ENCODE measurements at places on chromosomes 12 and 14.
A peak's percentile ranks its signal among the peaks of the same experiment; 100 is the strongest.

GRCh38 chr12:124746649-124747425 lies 116.8 kb downstream of the SCARB1 start:
- DNase-seq: no peak

DNA sequence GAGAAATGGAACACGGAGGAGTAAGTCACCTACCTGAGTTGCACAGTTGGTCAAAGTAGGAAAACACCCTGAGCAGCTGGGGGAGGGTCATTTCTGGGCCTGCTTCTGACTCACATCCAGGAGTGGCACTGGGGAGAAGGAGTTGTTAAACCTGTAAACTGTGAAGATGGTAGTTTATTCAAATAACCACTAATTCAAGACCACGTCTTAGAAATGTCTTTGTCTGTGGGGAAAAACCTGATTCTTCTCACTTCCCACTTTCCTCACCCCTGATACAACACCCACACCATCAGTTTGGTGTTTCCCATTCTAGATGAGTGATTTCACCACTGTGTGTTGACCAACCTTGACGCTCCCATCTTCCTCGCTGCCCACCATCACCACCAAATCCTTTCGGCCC lies 207.1 kb downstream of the ANO4 start:
- no peak for DNase-seq

DNA sequence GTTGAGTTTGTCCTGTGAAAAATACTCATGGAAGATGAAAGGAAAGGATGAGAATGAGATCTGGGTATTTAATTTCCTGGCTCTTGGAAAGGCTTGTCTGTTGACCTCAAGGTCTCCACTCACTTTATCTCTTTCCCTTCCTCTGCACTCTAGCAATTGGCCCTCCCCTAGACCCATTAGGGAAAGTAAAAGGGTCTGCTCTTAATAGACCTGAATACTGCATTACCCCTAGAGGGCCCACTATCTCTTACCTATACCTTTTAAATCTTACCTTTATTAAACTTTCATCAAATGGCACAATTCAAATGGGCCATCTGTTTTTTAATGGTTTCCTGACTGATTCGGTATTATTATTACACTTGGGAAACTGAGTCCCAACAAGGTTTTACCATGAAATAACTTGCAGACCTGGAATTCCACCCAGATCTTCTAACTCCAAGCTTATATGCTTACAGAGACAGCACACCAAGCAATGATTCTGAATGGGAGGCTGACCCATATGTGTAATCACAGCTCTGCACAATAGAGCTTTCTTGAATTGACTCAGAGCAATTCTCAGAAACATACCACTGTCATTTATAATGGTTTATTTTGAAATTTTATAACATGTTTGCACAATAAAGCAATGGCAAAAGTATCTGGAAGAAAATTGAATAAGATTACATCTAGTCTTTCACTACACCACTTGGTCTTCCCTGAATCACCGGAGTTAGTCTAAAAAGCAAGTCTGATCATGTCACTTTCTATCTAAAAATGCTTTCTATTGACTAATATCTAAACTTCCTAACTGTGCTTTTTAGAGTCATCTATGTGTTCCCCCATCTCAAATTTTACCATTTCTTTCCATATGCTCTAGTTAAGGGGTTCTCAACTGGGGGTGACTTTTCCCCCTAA lies 618.5 kb downstream of the NRXN3 start:
- no peak for DNase-seq

- DNase-seq: no peak
These were observed 46.7 kb upstream of the EVL start for GRCh38 chr14:100018482-100018881.

- DNase-seq: peak; percentile 84
These were observed 18.9 kb upstream of the SMUG1 start for GRCh38 chr12:54207539-54208294.

GRCh38 chr14:101417434-101417833 lies 143.9 kb upstream of the DIO3 start:
- DNase-seq: no peak

- no peak for DNase-seq
These were observed 43.2 kb downstream of the SLC5A8 start for GRCh38 chr12:101166866-101167265.

DNA sequence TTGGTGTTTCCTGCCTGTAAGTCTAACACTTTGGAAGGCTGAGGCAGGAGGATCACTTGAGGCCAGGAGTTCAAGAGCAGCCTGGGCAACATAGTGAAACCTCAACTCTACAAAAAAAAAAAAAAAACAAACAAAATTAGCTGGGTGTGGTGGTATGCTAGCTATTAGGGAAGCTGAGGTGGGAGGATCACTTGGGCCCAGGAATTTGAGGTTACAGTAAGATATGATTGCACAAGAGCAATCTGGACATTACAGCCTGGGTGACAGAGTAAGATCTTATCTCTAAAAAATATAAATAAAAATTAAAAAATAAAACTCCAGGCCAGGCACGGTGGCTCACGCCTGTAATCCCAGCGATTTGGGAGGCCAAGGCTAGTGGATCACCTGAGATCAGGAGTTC lies 39.8 kb upstream of the CMKLR1 start:
- DNase-seq: no peak

DNA sequence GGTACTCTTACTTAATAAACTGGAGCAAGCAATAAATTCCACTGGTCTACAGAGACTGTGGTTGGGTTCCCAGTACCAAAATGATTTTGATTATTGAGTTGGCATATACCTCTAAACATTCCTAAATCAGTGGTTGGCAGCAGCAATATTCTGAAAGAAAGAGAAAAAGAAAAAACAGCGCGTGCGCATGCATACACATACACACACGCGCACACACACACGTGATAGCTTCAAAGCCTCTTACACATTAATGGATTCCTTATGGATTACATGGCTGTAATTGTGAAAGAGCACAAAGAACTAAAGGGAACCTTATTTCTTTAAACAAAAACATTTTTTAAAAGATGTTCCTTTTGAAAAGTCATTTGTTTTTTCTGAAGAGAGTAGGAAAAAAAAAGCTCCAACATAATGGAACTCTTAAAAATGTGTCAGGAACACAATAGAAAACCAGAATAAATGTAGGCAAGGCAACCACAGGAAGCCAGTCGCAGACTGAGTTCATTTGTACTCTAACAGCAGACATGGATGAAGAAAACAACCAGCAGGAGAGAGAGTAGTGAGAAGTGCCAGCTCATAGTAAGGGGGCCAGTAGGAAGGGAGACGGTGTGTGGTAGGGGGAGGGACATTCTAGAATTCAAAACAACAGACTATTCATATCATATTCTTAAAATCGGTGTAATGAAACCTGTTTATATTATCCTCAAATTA lies 80.0 kb downstream of the DRAM1 start:
- no peak for DNase-seq

- no peak for DNase-seq
These were observed 119.8 kb downstream of the KICS2 start for GRCh38 chr12:64102339-64102738.

DNA sequence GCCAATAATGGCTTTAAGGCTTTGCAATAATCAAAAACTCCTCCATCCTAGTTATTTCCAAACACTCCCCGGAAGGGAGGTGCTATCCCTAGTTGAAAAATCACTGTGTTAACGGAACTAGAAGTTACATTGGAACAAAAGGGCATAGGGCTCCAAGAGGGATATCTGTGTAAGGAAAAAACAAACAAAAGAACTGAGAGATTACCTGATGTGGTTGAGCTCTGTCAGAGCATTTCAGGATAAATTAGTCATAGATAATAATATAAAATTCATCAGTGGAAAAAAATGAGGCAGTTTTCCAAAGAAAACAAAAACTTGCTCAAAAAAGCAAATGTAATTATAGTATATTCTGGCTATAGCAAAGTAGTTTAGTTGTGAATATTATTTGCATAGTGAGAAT lies 27.4 kb upstream of the PAPLN start:
- DNase-seq: no peak

DNA sequence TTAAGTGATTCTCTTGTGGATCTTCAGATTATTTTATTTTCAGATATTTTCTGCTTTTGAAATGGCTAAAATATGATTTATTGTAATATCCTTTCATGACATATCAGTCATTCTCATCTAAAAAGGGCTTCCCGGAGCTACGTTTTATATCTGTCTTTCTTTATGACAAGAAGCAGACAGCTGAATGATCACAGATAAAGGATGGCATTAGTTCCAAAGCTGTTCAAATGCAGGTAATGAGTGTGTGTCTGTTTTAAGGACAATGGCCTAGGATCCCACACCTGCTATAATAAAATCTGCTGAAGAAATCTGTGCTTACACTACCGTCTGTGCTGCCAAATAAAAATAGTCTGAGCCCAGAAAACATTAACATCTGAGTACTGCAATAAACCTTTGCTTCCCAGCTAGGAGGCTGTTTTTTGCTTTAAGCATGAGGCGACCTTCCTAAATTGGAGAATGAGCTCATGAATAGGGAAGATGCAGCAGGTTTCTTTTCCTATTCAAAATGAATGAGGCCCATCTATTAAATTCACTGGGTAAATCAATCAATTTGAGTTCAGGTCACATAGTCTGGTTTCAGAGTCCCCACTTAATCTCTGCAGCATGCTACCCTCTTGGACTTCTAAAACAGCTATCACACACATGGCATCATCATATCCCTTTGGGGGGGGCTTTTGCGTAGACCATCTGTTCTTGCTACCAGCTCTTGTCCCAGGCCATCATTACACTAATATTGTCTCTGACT lies 498.5 kb downstream of the NELL2 start:
- no peak for DNase-seq

GRCh38 chr14:33165144-33165925 lies 226.7 kb downstream of the NPAS3 start:
- DNase-seq: no peak

DNA sequence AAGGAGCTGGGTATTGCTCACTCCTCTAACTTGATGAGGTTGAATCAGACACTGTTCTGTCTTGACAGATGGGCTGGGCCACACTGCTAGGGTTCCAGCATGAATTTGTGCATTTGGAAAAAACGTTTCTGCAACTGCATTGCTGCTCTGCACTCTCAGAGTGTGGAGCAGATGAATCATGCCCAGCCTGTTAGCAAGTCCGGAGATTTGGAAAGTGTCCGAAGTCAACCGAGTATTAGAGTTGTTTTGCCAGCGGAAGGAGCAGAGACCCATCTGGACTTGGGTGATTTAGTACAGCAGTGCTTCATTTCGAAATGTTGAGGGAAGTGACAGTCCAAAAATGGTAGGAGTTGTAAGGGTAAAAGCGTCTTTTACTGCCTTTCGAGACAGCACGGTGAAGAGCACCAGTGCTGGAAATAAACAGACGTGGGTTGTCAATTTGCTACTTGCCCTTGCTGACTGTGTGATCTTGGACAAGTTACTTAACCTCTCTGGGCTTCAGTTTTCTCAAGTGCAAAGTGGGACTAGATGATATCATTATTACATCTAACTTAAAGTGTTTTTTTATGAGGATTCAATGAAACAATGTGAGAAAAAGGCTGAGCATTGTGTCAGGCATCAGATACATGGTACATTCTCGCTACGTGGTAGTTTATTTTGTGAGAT lies 139.5 kb downstream of the CHST11 start:
- DNase-seq: no peak

GRCh38 chr14:69695322-69696203 lies 71.4 kb upstream of the SRSF5 start:
- DNase-seq: no peak

GRCh38 chr12:11847539-11847938 lies 198.1 kb downstream of the ETV6 start:
- no peak for DNase-seq

DNA sequence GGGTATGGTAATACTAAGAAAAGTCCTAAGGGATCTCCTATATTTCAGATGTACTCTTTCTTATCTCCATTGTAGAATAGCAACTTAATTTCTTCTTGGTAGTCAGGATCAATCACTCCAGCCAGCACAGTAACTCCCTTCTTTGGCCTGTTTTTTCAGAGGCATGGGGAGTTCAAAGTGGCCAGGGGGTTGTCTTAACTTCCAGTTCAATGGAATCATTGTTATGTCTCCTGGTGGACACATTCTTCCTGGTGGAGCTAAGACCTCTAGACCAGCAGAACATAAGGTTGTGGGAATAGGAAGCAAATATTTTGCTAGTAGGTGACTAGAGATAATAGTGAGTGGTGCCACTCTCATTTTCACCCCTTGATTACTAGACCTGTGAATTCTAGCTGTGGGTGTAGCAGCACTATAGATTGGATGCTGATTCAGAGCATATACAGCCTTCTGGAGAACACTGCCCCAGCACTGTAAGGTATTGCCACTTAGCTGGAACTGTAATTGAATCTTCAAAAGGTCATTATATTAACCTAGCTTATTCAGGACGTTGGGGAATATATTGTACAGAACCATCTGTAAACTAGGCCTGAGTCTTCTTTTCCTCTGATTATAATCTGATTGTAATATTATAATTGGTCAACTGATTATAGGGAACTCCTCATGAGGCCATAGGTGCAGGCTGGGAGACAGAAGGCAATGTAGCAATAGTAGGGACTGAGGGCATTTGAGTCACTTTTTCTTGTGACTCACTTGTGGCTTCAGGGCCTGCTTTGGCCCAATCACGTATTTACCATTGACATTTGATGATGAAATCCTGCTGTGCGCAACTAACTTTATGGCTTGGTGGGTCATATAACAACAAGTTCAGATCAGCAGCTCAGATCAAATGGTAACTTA lies 60.2 kb upstream of the ATP2B1 start:
- DNase-seq: peak; percentile 24

- no peak for DNase-seq
These were observed 22.0 kb upstream of the CDK17 start for GRCh38 chr12:96422192-96422591.

DNA sequence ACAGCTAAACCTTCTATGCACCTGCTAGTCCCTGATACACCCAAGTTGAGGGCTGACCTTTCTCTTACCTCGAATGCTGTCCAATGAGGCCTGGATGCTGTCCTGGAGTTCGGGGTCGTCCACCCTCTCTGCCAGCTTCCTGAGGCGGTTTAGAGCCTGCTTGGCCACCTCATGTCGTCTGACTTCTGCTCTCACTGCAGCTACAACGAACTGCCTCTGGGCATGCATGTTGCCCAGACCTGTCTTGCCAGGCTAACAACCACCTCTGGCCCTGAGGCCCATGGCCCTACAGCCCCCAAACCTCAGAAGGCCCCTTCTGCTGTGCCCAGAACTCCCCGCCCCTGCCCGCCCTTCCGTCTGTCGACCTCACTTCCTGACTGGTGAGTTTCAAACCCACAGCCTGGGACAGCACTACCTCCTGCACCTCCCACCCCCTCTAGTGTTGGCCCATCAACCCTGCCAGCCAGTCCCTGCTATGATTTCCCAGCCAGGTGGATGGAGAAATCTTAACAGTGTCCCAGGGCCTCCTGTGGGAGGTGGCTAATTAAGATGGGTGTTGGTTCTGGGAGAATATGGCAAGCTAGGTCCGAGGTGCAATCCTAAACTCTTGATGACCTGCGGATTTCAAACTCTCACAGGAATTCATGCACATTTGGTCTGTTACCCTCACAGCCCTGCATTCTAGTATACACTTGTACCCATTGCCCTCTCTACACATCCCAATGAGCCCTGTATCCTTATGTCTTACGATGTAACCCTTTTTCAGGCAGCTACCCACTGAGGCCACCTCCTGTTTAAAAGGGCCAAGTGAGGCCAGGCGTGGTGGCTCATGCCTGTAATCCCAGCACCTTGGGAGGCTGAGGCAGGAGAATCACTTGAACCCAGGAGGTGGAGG lies 2.7 kb upstream of the TSPAN31 start:
- DNase-seq: peak; percentile 43

Measured in ACHN (cell line).